Fibroblast of lung (primary cell): ENCODE measurements at places on chromosomes 12 and 14.

GRCh38 chr12:1993341-1993740 is 10.9 kb downstream of the DCP1B start:
- DNase-seq: peak; percentile 97

GRCh38 chr12:5251092-5251491 is 180.8 kb upstream of the NTF3 start:
- no peak for DNase-seq

DNA sequence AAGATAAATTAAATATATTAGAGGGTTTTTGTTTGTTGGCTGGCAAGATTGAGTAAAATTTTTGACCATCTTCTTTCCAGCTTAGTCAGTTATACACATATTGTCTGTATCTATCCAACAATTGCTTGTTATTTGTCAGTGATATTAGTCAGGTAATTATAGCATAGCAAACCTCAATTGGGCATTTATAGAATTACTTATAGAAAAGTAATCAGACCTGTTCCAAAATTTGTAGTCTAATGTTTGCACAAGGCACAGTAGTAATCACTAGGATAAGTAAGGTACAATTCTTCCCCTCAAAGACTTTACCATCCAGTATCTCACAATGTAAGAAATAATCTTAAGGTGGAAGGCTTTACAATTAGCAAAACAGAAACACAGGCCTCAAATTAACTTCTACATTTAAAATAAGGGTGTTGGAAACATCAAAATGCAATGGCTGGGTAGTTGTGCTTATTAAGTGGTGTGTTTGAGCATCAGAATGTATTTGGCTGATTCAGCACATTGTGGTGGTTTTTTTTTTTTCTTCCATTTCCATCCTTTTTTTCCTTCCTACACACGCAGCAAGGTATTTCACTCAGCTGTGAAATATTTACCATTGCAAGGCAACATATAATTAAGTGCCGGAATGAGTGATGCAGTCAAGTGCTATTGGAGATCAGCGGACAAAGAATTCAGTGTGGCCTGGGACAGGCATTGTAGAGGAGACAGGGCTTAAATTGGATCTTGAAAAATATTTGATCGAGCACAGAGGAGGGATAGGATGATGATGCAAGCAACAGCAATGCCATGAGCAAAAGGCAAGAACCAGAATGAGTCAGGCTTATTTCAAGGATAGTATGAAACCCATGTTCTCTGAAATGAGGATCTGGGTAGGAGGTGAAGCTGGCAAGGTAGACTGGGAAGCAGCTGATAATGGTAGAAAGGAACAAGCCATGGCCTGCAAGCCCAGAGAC is 178.2 kb downstream of the AKAP6 start:
- DNase-seq: peak; percentile 96

GRCh38 chr12:106757623-106758348 is 16.7 kb upstream of the RIC8B start:
- DNase-seq: no peak

GRCh38 chr14:63361790-63362189 is 43.1 kb upstream of the GPHB5 start:
- no peak for DNase-seq

GRCh38 chr14:61864329-61864898 is 102.2 kb downstream of the SNAPC1 start:
- DNase-seq: no peak

- DNase-seq: no peak
Observed at GRCh38 chr12:68559984-68560850, 50.5 kb upstream of the RAP1B start.

- no peak for DNase-seq
Observed at GRCh38 chr14:91373591-91374254, 43.9 kb downstream of the CCDC88C start.

GRCh38 chr14:56129092-56129491 is 10.9 kb downstream of the PELI2 start:
- no peak for DNase-seq

GRCh38 chr14:52769887-52770286 is 21.5 kb downstream of the GNPNAT1 start:
- DNase-seq: no peak

GRCh38 chr14:73489481-73490175 is 1.1 kb upstream of the RIOX1 start:
- no peak for DNase-seq

GRCh38 chr12:109542876-109543275 is 30.4 kb downstream of the MMAB start:
- DNase-seq: no peak

- no peak for DNase-seq
Observed at GRCh38 chr12:14244876-14245669, 120.4 kb upstream of the ATF7IP start.

GRCh38 chr12:78398750-78399149 is 465.8 kb upstream of the SYT1 start:
- no peak for DNase-seq

- peak; percentile 20 for DNase-seq
Observed at GRCh38 chr14:33631441-33631840, 319.4 kb downstream of the EGLN3 start.

GRCh38 chr14:54342806-54343205 is 54.0 kb upstream of the CDKN3 start:
- DNase-seq: no peak

DNA sequence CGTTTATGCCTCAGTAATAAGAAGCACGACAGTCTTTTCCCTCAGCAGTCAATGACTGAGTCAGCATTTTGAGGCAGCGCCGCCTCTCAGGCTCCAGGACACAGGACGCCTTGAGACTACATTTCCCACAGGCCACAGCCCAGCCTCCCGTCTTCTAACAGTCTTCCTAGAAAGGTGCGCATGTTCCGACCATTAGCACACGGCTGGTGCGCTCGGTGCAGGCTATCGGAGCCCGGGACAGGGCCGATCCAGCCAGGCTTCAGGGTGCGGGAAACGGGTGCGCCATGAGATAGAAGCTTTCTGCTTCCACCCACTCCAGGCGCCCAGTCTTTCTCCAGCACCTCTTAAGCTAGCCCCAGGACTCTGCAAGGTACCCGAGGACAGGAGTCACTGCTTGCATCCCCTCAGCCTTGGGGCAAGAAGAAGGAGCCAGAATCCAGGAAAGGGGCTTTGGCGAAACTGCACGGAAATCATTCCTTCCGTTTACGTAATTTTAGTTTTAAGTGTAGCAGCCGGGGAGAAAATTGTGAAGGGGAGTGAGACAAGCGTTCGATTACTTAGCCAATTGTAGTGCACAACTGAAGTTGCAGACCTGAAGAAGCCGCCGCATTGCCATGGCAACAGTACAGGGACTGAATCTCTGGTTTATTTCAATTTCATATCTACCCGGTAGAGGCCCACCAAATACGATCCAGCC is 54.0 kb downstream of the ZNF641 start:
- DNase-seq: peak; percentile 81

GRCh38 chr14:54200726-54201125 is 196.1 kb upstream of the CDKN3 start:
- no peak for DNase-seq

DNA sequence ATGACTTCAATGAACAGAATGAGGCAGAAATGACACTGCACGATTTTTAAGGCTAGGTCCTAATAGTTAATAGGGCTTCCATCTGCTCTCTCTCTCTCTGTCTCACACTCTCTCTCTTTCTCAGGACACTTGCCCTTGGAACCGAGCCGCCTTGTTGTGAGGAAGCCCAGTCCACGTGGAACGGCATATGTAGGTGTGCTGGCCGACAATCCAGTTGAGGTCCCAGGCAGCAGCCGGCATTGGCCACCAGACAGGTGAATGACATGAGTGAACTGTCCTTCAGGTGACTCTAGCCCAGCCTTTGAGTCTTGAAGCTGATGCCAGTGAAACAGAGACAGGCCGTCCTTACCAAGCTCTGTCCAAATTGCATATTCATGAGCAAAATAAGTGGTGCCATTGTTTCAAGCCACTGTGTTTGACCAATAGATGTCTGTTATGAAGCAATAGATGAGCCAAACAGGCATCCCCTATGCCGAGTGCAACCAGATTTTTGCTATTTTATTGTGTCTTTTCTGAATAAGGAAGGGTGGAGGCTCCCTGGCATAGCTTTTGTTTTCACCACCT is 217.5 kb upstream of the LHX5 start:
- DNase-seq: no peak

GRCh38 chr14:69937367-69938081 is 58.3 kb downstream of the SMOC1 start:
- DNase-seq: no peak

GRCh38 chr12:117646520-117646919 is 285.1 kb upstream of the NOS1 start:
- no peak for DNase-seq

- peak; percentile 97 for DNase-seq
Observed at GRCh38 chr12:67681105-67681778, 32.7 kb downstream of the DYRK2 start.

GRCh38 chr12:6241495-6241894 is 41.3 kb downstream of the CD9 start:
- no peak for DNase-seq

DNA sequence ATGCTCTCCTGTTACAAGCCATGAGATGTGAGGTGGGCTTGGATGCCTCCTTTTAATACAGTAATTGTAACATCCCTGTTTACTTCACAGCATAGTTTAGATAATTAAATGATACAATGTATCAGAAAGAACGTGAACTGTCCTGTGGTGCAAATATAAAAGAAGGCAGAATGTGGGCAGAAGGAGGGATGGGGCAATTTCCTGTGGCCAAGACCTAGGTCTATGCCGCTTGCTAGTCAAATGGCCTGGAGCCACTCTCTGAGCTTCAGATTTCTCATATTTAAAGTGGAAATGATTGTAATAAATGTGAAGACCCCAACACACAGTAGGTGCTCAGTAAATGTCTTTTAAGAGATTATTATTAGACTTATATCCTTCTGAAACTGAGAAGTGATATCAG is 24.0 kb upstream of the EVL start:
- DNase-seq: no peak

DNA sequence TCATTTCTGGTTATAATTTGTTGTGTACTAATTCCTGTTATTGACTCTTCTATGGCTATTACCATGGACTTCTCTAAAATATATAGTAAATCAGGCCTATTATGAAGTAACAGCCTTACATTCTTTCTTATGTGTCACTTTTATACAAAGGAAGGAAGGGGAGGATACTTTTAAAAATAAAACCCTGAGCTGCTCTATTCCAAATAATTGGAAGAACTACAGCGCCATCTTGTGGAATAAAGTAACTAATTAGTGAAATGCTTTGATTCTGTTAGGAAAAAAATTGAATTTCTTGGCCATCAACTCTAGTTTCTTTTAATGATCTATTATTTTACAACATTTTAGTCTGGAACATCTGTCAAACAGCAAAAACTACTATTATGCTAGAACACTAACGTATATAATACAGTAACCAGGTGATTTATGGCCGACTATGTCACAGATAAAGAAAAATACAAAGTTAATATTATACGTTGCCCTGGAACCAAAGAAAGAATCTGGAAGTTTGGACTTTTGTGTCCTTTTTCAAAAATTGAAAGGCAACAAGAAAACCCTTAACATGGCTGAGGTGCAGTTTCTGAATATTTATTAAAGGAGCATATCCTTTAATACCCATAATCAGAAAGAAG is 55.0 kb upstream of the NELL2 start:
- peak; percentile 72 for DNase-seq

- DNase-seq: no peak
Observed at GRCh38 chr12:16437926-16438325, 90.5 kb downstream of the MGST1 start.

- DNase-seq: peak; percentile 3
Observed at GRCh38 chr12:117622741-117623140, 261.3 kb upstream of the NOS1 start.

DNA sequence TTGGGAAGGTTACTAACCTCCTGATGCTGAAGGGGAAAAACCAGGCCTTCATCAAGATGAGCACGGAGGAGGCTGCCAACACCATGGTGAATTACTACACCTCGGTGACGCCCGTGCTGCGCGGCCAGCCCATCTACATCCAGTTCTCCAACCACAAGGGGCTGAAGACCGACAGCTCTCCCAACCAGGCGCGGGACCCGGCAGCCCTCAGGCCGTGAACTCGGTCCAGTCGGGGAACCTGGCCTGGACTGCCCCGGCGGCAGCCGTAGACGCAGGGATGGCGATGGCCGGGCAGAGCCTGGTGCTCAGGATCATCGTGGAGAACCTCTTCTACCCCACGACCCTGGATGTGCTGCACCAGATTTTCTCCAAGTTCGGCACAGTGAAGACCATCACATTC is 133.0 kb upstream of the FUT8 start:
- no peak for DNase-seq

DNA sequence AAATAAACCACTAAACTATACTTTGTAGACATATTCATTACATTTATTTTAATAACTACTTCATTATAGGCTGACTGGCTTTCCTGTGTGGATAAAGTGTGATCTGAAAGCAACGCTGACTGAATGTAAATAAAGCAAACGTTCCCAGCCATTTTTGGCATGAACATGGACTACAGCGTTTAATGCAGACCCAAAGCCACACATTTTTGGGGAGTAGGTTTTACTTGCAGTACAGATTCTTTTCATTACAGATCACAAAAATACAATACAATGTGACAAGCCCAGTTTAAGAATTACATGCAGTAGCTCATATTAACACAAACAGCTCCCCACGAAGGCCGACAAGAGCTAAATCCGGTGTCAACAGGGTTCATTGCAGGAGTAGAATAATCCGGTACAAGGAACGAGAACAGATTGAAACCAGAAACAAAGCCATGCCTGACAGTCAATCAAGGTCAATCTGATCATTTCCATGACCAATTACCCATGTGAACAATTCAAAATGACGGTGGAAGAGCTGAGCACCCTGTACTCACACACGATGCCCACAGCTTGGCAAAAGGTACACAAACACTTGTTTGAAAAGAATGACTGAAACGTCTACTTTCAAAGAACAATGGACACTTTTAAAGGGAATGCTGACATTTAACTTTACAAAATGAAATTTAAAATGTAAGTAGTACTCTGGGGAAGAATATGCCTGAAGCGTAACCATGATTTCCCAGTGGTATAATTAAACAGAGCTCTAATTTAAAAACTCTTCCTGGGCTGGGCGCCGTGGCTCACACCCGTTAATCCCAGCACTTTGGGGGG is 5.3 kb downstream of the BAG5 start:
- DNase-seq: no peak

GRCh38 chr12:61993734-61994345 is 266.4 kb upstream of the USP15 start:
- peak; percentile 25 for DNase-seq

DNA sequence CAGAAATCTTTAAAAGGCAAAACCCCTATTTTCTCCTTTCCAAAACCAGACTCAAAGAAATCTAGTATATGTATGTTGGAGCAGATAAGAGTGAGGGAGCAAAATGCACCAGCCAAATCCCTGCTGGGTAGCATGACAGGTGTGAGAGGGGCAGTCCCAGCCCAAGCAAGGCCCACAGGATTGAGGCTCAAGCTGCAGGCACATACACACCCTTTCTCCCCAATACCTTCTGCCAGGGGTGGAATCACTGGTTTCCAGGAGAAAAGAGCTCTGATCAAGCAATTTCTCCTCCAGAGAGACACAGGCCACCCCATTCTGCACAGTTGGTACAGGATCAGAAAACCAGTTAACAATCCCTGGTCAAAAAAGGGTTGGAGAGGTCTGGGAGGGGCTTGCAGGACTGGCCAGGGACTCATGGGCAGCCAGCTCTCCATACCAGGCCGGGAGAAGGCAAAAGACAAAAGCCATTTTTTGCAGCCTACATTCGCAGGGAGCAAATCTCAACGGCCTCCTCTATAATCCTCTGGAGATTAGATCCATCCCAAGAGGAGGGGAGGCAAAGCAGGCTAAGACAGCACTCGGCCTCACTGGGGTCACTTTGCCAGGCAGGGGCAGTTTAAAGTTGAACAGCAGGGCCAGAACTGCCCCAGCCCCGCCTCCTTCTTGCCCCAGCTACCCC is 2.1 kb downstream of the KMT2D start:
- DNase-seq: no peak

- DNase-seq: peak; percentile 51
Observed at GRCh38 chr12:122681814-122682213, 21.3 kb downstream of the HCAR2 start.

- no peak for DNase-seq
Observed at GRCh38 chr12:48857278-48857994, 5.5 kb upstream of the DDX23 start.
